ENCODE measurements at places on chromosomes 7 and 10. TPM values are rescaled to one million over a fixed set of nuclear protein-coding genes. Genes with fewer than 3 reads are reported as not detected.

The WDFY4 gene
- 5.7 TPM for total RNA-seq

The SMNDC1 gene
- total RNA-seq = 21.3 TPM

The NYAP1 gene
- total RNA-seq = 2.3 TPM

The GNGT1 gene
- total RNA-seq = not detected

The AKR1B15 gene
- 0.31 TPM for total RNA-seq

The RSPH10B2 gene
- total RNA-seq = not detected

The ANKRD61 gene
- total RNA-seq = not detected

The TMEM213 gene
- total RNA-seq = 0.51 TPM

The GRID2IP gene
- total RNA-seq = 0.31 TPM

The STEAP1 gene
- total RNA-seq = 13.8 TPM

The NPC1L1 gene
- total RNA-seq = not detected

The GPR26 gene
- 0.10 TPM for total RNA-seq

The CLEC5A gene
- total RNA-seq = not detected

The JAKMIP3 gene
- 1.0 TPM for total RNA-seq

The BEND7 gene
- total RNA-seq = 5.1 TPM

The CACNA2D1 gene
- total RNA-seq = 197 TPM

The LBX1 gene
- total RNA-seq = 5.6 TPM

Data from tongue (tissue), 3 donors.